GM13977 (cell line): ENCODE measurements at places on chromosomes 3 and 15.

- no peak for DNase-seq
Measured at GRCh38 chr15:40826423-40827075, 2.0 kb downstream of the PPP1R14D start.

- no peak for DNase-seq
Measured at GRCh38 chr15:69987492-69988489, 109.9 kb downstream of the TLE3 start.

GRCh38 chr3:69008980-69009379 is 4.5 kb downstream of the EOGT start:
- no peak for DNase-seq

GRCh38 chr3:50364573-50365079 is 5.3 kb upstream of the TMEM115 start:
- DNase-seq, result no peak

- DNase-seq, result no peak
Measured at GRCh38 chr15:67384761-67385160, 130.2 kb downstream of the IQCH start.

GRCh38 chr3:168123201-168124176 is 27.8 kb upstream of the GOLIM4 start:
- no peak for DNase-seq

DNA sequence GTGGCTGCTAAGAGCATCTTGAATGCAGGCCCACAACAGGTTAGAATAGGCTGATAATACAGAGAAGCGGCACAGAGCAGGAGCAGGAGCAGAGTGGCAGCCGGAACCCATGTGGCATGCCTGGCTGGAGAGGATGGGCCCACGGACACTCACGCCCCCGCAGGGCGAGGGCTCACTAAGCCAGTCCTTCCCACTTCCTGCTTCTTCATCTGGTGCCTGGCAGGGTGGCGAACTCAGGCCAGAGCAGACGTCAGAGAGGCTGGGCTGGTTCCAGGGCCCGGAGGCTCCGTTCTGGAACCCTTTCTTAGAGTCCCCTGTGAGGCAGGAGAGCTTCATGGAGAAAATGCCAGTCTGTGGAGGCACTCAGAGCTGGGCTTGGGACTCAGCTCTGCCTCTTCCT is 195.1 kb downstream of the NTRK3 start:
- DNase-seq, result no peak

GRCh38 chr15:70400766-70401541 is 303.2 kb upstream of the TLE3 start:
- DNase-seq, result no peak

GRCh38 chr3:172003146-172003545 is 36.2 kb upstream of the FNDC3B start:
- DNase-seq, result no peak

DNA sequence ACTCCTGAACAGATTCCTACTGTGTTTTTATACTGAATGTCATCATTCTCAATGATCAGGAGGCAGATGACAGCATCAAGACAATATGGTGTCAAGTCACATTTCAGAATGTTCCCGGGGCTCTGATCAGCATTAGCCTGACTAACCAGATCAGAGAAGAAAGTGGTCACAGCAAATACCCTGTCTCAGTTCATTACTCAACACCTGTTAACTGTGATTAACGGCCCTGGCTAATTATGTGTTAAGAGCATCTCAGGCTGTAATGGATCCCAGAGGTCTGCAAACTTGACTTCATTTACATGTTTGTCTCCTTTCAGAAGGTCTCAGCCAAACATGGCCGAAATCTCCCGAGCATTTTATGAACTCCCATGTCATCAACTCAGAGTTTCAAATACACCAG is 833.7 kb downstream of the FHIT start:
- no peak for DNase-seq

- DNase-seq, result peak; percentile 22
Measured at GRCh38 chr3:51099794-51100535, 285.1 kb upstream of the MANF start.

DNA sequence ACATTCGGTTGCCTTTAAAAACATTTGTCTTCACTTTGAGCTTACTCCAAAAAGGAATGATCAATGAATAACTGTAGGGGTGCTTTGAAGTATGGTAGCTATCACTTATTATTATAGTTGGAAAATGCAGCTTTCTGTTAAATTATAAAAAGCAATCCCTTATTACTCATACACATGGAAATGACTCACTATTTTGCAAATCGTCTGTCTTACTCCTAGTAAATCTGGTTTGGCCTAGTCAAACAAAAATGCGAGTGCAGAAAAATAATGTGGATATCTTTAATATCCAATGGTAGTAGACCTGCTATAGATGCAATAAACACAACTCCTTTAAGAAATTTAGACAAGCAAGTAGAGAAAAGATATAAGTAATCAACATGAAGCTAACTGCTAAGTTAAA is 112.5 kb downstream of the ZIC1 start:
- DNase-seq, result no peak

DNA sequence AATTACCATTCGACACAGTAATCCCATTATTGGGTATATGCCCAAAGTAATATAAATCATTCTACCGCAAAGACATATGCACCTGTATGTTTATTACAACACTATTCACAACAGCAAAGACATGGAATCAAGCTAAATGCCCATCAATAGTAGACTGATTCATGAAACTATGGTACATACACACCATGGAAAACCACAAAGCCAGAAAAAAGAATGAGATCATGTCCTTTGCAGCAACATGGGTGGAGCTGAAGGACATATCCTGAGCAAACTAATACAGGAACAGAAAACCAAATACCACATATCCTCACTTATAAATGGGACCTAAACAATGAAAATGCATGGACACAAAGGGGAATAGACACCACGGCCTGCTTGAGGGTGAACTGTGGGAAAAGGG is 11.1 kb upstream of the MCF2L2 start:
- no peak for DNase-seq

DNA sequence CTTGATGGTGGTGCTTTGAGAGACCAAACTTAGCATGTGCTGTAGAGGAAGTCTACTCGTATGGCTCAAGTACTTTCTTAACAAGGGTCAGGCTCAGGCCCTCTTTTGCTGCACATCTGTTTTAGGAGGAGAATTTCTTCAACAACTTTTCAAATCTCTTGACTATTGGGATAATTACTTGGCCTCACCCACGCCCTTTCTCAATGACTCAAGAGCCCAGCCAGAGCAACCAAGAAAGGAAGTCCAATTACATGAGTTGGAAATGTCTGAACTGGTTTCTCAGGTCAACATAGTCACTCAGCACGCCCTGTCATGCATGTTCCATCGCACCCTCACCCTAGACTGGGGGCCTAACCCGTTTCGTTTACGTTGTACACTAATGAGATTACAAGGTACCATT is 44.8 kb upstream of the UMPS start:
- no peak for DNase-seq

DNA sequence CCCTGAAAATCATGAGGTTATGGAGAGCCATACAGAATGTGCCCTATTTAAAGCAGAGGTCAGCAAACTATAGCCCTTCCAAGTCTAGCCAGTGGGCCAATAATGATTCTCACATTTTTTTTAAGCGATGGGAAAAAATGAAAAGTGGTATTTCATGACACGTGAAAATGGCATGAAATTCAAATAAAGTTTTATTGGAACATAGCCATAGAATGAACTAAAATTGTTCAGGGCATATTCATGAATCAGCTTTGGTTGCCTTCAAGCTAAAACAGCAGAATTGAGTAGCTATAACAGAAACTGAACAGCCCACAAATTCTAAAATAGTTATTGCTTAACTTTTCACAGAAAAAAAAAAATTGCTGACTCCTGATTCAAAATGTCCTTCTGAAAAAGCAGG is 104.5 kb downstream of the TFG start:
- DNase-seq, result no peak

- no peak for DNase-seq
Measured at GRCh38 chr15:68719051-68719450, 101.6 kb downstream of the ANP32A start.

GRCh38 chr3:147407498-147408187 is 1.3 kb upstream of the ZIC4 start:
- no peak for DNase-seq

- peak; percentile 13 for DNase-seq
Measured at GRCh38 chr3:76044601-76045600, 259.6 kb upstream of the ZNF717 start.

GRCh38 chr3:21747376-21747775 is 3.6 kb downstream of the ZNF385D start:
- no peak for DNase-seq

DNA sequence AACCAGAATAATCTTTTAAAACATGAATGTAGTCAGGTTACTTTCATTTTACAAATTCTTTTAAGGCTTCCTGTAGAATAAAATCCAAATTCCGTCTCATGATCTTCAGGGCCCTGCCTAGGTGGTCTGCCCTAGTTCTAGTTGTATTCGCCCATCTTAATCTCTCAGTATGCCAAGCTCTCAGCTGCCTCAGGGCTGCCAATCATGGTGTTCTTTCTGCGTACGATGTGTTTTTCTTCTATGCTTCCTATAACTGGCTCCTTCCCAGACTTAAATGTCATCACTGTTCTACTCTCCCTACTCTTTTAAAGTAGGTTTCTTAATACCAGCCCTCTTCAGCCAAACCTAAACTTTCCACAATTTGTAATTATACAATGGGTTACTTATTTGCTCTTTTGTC is 107.4 kb downstream of the GREM1 start:
- DNase-seq, result no peak

GRCh38 chr3:11185564-11186317 is 31.4 kb downstream of the HRH1 start:
- no peak for DNase-seq

DNA sequence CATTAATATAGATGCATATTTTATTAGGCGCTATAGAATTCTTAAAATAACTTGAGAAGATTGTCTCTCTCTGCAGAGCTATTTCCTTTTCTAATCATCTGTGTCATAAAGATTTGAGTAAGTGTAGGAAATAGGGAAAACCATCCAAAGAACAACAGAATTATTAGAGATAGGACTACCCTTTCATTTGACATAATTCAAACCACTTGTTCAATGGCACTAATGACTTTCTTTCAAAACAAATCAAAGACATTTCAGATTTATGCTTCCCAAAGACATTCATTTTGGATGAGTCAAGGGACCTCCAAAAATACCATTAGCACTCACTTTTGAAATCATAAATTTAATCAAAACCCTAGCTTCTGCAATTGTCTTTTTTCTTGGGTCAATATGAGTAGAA is 29.5 kb downstream of the PRICKLE2 start:
- no peak for DNase-seq

GRCh38 chr3:27596334-27596841 is 112.2 kb upstream of the SLC4A7 start:
- DNase-seq, result peak; percentile 41

DNA sequence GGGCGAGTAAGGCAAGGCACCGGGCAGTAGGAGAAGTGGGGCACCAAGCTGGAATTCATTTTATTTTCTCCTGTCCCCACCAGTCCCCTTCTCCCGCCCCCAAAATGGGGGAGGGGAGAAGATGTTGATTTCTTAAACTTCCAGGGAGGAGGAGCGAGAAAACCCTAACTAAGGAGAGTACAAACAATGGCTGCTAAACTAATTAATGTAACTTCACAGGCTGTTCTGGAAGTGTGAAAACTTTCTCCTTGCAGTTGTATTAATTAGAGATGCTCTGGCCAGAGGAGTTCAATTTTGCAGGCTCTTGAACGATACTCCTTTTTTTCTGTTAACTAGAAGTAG is 11.5 kb downstream of the ZIC4 start:
- DNase-seq, result no peak

GRCh38 chr3:176514297-176514696 is 683.0 kb downstream of the TBL1XR1 start:
- DNase-seq, result peak; percentile 3

GRCh38 chr3:136075218-136075808 is 109.8 kb downstream of the PPP2R3A start:
- peak; percentile 51 for DNase-seq

DNA sequence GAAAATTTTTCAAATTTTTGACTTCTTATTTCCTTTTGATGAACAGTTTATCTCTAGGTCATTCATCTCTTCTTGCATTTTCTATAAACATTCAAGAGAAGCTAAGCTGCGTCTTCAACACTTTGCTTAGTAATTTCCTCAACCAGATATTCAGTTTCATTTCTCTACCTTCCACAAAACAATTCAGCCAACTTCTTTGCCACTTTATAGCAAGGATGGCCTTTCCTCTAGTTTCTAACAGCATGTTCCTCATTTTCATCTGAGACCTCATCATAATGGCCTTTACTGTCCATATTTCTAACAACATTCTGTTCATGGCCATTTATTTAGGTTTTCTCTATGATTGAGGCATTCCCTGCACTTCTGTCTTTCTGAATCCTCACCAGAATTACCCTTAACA is 90.0 kb downstream of the ARIH1 start:
- no peak for DNase-seq

DNA sequence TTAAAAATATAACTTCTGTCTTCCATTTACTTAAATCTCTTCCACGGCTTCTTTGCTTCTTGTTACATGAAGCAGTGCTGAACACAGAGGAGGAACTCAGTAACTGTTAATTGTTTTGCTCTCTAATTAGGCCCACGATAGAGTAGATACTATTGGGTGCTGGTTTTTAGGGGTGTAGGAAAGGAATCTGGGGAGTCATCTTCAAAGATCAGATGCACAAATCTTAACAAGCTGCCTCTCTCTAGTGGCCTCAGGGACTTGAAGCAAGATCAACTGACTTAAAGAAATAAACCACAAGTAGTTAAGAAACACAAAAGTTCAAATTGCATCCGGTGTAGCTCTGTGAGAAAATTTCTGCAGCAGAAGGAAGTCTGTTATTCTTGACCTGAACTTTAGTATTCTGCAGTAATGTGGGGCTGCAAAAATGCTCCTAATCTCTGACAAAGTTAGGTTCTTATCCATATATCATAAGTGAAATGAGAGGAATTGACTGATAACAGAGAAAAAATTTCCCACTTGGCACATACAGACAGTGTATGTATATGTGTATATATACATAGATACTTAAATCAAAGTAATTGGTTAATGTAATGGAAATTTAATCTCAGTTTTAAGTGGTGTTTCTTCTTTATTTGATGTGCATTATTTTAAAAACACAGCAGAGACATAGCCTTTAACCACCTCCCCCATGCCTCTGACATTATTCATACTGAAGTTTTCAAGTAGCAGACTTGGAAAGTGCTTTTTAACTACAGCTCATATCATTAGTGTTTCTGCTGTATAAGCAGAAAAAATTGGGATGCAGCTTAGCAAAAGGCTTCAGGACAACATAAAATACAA is 51.8 kb downstream of the CHST2 start:
- peak; percentile 45 for DNase-seq

- no peak for DNase-seq
Measured at GRCh38 chr3:45907769-45908705, 21.7 kb downstream of the CCR9 start.

- no peak for DNase-seq
Measured at GRCh38 chr15:25596644-25597562, 158.1 kb upstream of the UBE3A start.

- no peak for DNase-seq
Measured at GRCh38 chr3:170016057-170016456, 21.7 kb upstream of the GPR160 start.

GRCh38 chr3:40617084-40617483 is 92.3 kb downstream of the ZNF621 start:
- DNase-seq, result no peak

DNA sequence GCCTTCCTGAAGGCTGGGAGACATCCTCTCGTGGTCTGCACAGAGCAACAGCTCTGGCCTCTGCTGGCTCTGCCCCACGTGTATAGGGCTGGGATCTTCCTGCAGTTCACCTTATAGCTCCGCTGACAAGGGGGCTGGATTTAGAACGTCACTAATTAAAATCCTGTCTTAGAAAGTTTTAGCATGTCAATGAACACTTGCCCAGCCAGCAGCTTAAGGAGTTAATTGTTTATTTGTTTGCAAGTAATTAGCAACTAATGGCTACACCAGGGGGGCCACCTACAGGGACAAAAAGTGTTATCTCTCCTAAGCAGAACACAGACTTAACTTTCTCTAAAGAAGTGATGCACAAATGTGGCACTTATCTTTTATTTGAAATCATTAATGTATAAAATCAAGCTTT is at the start of gene HESX1:
Gene HESX1 (minus strand): TSS at position 84 of the 403 bp plus-strand sequence. CDS start 60 bp downstream, at position 24.
- no peak for DNase-seq
